ENCODE measurements at places on chromosomes 4 and X.
A peak's percentile ranks its signal among the peaks of the same experiment; 100 is the strongest.

- DNase-seq: peak; percentile 74
Observed at GRCh38 chr4:38856524-38857337, at the start of gene TLR6. Gene TLR6 (minus strand): TSS chr4:38856817. CDS start chr4:38829473, 27,344 bp downstream.

- no peak for DNase-seq
Observed at GRCh38 chr4:184706453-184706852, 27.4 kb downstream of the CENPU start.

- DNase-seq: no peak
Observed at GRCh38 chrX:9878146-9878820, 88.9 kb upstream of the CLDN34 start.

- DNase-seq: no peak
Observed at GRCh38 chrX:71809886-71810285, 46.7 kb downstream of the CXorf49B start.

DNA sequence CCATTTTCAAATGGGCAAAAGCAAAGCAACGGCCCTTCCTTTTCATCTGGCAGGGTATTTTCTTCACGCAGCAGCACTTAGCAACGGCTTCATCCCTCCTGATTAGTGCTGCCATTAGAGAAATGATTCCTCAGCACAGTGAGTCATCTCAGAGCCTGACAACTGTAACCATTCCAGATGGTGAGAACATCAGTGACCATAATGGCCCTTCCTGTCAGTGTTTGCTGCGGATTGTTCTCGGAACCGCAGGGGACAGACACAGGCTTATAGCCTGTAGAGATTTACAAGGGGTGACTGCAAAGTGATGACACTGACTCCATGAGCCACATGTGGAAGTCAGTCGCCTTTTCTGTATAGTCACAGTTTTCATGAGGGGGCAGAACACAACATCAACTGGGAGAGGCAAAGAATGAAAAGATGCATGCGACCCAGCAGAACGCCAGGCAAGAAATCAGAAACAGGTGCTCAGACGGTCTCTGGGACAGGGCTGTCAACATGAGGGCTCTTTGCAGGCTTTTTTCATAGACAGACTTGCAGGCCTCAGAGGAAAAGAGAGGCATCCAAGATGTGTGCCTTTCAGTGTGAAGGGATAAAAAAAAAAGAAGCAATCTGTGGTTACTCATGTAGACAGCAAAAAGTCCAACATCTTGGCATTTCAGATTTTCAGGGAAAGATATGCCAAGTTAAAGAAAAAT is 69.9 kb upstream of the FBXW7 start:
- DNase-seq: peak; percentile 51

GRCh38 chr4:4456351-4456750 is 69.4 kb downstream of the NSG1 start:
- peak; percentile 35 for DNase-seq

GRCh38 chr4:88809576-88810219 is 112.1 kb upstream of the NAP1L5 start:
- no peak for DNase-seq

GRCh38 chr4:3729188-3729881 is 36.9 kb upstream of the ADRA2C start:
- DNase-seq: no peak

DNA sequence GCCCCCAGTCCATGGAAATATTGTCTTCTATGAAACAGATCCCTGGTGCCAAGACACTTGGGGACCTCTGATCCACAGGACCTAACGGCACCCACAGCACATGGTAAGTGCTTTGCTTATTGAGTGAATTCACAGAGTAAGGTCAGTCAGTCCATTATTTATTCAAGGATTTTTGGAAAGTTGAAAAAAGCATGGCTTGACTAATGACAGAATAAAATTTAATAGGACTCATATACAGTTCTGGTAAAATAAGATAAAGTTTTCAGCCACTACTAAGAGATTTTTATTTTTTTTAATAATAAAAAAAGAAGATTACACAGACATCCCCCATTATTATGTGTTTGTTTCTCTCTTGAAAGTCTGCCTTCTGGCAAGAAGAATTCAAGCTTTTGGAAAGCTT is 490.6 kb upstream of the HS3ST1 start:
- DNase-seq: no peak

GRCh38 chr4:5144384-5144783 is 93.1 kb downstream of the STK32B start:
- DNase-seq: no peak

- no peak for DNase-seq
Observed at GRCh38 chr4:95877636-95878035, 37.7 kb downstream of the PDHA2 start.

- peak; percentile 55 for DNase-seq
Observed at GRCh38 chr4:32462944-32463343, 1742.8 kb downstream of the PCDH7 start.

- DNase-seq: no peak
Observed at GRCh38 chr4:55186700-55187099, 61.3 kb upstream of the KDR start.

DNA sequence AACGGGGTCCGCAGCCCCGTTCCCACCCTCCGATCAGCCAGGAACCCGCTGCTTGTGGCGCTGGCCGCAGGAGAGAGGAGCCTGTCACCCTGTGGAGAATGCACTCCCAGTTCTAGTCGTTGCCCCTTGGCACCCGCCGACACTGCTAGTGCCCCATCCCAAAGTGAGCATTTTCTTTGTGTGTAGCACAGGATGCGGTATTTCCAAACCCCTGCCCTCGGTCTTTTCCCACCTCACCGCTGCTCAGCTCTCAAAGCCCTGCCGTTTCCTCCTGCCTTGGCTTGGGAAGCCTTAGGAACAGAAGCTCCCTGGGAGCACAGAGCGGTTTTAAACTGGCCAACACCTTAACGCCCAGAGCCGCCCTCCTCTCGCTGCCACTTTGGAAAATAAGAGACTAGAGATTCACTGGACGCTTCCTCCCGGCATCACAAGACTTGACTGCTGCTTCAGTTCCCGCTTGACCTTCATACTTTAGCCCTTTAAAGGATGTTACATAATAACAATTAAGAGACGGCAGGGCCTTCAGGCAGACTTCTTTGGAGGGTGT is 772 bp downstream of the CYP4V2 start:
- DNase-seq: peak; percentile 56

DNA sequence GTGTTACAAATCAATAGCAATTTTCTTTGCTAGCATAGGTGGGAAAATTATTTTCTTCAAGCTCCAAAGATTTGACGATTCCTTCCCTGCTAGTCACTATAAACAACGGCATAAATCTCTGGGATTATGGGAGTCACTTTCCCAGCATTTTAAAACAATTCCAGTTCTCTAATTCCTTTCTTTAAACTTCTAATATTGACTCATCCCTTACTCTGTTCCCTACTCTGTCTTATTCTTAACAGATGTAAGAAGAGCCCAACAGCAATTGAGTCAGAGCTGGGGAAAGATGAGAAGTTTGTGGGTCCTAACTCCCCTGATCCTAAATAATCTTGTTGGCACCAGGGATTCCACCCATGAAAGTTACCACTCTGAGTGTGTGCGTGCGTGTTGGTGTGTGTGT is 47.4 kb upstream of the IL21 start:
- DNase-seq: no peak

DNA sequence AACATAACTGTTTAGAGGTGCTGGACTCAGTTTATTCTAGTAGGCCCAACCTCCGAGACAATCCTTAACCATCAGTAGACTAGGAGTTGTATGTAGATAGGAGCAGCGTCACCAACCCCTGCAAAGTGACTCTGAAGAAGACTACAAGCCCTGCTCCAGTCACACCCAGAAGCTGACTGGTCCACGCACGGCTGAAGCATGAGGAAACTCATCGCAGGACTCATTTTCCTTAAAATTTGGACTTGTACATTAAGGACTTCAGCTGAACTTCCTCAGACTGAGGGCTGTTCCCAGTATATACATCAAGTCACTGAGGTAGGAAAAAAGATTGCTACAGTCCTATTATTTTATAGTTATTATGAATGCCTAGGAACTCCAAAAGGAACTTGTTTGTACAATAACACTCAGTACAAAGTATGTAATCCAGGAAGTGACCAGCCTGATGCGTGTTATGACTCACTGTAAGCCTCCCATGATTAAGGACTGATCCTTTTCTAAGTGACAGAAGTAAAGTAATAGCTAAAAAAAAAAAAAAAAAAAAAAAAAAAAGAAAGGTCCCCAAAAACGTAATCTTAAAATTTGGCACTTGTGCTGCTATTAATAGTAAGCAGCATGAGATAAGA is 41.6 kb upstream of the UGT2B7 start:
- peak; percentile 95 for DNase-seq

- DNase-seq: no peak
Observed at GRCh38 chr4:10593130-10593529, 91.4 kb downstream of the CLNK start.

DNA sequence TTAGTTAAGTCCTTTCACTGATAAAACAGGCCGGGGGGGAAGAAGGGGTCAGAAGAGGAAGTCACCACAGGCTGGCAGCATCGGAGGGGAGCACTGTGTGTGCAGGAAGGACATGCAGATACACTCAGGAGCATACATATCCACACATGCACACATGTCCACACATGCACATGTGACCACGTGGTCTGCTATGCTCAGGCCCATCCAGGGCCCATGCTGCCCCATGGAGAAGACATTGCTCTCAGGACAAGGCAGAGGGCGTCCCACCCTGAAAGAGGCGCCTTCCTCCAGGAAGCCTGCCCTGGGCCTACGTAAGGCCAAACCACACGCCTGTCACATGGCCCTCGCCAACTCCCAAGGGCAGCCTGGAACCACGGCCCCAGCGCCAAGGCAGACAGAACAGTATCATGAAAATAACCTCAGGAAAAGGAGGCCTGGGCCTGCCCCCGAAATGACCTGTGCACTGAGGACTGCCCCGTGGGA is 15.8 kb downstream of the WDR1 start:
- DNase-seq: no peak

DNA sequence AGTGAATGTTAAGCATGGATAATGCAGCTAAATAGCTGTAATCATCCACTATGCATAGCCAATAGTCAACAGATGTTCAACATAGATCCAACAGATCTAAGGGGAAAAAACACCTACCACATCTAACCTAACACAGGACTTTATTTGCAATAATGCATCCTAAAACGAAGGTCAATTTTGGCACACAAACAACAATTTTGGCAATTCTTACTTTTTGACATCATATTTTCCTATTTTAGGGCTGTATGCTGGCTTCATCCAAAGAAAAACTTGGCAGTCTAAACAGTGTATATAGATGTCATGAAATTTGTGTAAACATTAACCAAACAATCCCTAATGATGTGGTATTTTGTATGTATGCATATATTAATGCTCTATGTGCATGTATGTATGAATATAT is 33.2 kb downstream of the UNC5C start:
- DNase-seq: no peak

DNA sequence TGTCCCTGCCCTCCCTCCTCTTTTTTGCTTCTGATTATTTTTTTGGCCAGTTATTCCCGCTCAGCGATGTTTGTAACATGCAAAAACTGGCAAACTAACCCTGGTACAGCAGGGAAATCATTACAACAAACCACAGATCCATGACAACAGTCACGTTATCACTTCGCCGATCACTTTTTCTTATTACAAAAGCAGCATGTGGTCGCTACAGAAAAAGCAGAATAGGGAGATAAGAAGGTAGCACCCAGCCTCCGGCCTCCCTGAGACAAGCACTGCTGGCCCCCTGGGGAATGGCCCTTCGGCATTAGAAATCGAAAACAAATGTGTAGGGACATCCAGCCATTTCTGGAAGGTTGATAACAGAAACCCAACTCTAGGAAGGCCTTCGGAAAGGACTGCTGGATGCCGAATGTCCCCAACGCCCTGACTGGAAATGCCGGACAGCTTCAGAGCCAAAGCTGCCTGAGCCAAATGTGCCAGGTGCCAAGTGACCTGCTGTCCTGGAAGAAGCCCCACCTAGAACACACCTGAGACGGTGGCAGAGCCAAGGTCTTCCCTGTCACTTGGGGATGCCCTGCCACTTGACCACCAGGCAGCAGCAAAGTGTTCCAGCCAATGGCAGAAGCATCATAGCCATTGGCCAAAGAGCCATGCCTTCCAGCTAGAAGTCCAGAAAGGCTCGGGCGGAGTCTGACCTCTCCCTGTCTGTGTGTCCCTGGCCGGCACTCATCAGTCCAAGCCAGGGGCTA is 2.9 kb downstream of the IDH3G start:
- no peak for DNase-seq

DNA sequence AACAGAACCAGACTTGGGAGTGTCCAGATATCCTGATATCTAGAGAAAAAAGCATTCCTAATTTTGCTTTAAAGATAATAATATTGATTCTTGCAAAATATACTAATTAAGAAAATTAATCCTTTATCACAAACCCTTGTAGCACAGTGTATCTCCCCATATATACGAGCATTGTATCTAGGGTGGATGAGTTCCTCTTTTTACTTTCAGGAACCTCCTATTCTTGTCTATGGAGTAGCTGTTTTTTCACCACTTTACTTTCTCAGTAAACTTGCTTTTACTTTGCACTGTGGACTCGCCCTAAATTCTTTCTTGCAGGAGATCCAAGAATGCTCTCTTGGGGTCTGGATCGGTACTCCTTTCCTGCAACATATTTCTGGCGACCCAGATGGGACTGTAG is 103.9 kb downstream of the GLUD2 start:
- no peak for DNase-seq

GRCh38 chr4:139234253-139234652 is 45.8 kb downstream of the MGARP start:
- no peak for DNase-seq

- DNase-seq: no peak
Observed at GRCh38 chr4:38406243-38406642, 257.8 kb upstream of the KLF3 start.

All from fibroblast of pulmonary artery (primary cell).